Foreskin keratinocyte (primary cell): ENCODE measurements at places on chromosomes 3 and 15. TPM values are rescaled to one million over a fixed set of nuclear protein-coding genes. Genes with fewer than 3 reads are reported as not detected.

Gene GOLGA6L7
- not detected in 2 replicates for total RNA-seq

Gene CADM2
- total RNA-seq, result not detected in 2 replicates

Gene PIERCE2
- 1.0 and 1.4 TPM in 2 replicates for total RNA-seq

Gene ZIC4
- total RNA-seq, result not detected in 2 replicates

Gene B4GALT4
- total RNA-seq, result 21.2 and 23.8 TPM in 2 replicates

Gene MOBP
- not detected in 2 replicates for total RNA-seq

DNA sequence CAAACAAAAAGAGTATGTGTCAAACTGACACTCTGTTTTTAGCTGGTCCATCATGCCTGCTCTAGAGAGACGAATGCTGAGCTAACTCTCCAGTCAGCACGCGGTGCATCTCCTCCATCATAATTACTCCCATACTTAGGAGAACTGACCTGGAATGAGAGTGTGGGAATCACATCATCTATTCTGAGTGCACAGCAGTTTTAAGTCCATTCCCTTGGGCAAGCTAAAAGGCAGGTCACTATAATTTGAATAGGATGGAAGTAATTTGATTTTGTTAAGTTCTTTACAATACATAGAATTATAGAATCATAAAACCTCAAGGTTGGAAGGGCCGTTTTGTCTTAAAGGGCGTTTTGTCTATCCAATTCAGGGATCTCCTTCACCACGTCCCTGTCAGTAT is 251.6 kb downstream of the XXYLT1 start:
- DNase-seq, result no peak

DNA sequence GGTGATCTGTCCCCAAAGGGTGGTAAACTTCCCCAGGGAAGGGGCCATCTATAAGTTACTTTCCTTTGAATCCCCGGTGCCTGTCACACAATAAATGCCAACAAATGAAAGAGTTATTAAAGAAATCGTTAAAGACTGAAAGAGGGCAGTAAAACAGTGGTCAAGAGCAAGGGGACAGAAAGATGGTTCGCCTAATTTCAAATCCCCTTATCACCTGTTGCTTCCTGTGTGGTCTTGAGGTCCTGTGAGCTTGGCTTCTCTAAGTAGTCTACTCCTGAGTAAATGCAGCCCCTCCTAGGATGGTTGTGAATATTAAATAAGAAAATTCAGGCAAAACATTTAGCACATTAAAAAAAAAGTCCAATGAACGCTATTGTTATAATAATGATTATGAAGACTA is 225.7 kb upstream of the ADAMTS9 start:
- no peak for DNase-seq

- DNase-seq, result no peak
These were observed 183.9 kb downstream of the SHQ1 start for GRCh38 chr3:72664184-72664975.

GRCh38 chr15:73962433-73962832 is 29.7 kb downstream of the STOML1 start:
- no peak for DNase-seq
